ENCODE measurements at places on chromosomes 2 and 18. TPM values are rescaled to one million over a fixed set of nuclear protein-coding genes. Genes with fewer than 3 reads are reported as not detected.

EGR4 gene
- total RNA-seq, result 0.15 TPM

ABCG8 gene
- not detected for total RNA-seq

LRPPRC gene
- total RNA-seq, result 135 TPM

GRCh38 chr2:174334278-174334715, 457 bp upstream of the SP9 start:
- peaks cover 99% of the 10 kb centered on the region for H3K27me3 ChIP-seq
- DNase-seq, result peak; percentile 70
- no peak overlapping the region for H3K27ac ChIP-seq

DNA sequence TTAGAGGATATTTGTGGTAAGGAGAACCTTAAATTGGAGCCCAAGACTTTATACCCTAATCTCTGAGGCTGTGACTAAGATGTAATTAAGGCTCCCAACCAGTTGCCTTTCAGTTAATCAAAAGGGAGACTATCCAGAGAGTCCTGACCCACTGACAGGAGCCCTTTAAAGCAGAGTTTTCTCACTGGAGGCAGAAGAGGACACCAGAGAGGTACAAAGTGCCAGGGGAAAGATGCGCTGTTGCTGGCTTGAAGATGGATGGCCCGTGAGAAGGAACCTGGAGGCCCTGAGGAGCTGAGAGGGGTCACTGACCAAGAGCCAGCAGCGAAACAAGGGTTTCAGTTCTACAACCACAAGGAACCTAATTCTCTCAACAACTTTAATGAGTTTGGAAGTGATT, 137.3 kb downstream of the TMEM131 start:
- peak; percentile 56 for DNase-seq
- H3K27me3 ChIP-seq, result no peaks in the 10 kb centered on the region
- no peak overlapping the region for H3K27ac ChIP-seq
- H3K36me3 ChIP-seq, result peaks cover 26% of the 10 kb centered on the region

DNA sequence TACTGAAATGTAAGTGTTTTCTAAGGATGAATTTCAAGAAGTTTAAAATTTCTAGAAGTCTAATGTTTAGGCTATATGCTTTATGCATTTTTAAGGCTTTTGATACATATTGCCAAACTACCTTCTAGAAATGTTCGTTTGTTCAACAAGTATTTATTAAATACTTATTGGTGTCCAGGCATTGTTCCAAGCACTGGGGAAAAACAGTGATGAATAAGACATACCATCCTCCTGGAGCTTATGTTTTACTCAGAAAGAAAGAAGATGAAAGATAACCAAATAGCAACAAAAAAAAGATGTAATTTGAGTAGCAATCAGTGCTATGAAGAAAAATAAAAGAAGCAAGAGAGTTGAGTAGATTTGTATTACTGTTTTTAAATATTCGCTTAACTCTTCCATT, 692.9 kb downstream of the SLC4A3 start:
- H3K27ac ChIP-seq, result no peak overlapping the region
- no peaks in the 10 kb centered on the region for H3K27me3 ChIP-seq
- H3K4me3 ChIP-seq, result no peak overlapping the region
- no peaks in the 10 kb centered on the region for H3K4me1 ChIP-seq

DNA sequence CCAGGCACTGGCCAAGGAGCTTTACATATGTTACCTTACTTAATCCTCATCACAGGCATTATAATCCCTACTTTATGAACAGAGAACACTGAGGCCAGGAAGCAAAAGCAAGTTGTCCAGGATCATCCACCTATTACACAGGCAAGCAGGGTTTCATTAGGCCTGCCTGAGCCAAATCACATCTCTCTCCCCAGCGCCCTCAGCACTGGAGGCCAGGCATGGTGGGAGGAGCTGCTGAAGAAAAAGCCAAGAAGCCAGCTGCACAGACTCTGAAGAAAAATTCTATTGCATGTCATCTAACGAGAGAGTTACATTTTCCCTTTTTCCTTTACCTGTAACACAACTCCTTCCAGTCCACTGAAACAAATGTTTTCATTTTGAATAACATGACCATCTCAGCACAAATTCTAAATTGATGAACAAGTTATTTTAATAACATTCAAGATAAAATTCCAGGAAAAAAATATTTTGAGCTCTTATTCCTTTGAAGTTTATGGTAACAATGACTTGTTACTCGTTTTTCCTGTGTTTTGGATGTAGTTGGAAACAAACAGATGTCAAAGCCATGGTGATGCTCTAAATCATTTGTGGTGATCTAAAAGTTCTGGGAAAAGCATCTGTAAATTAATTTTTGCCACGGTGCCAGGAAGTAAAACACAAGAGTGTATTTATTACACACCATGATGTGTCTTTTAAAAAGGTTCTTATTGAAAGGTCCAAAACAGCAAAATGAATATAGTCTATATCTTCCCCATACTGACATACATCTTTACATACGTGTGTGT, 139.0 kb upstream of the ITGB6 start:
- no peaks in the 10 kb centered on the region for H3K27me3 ChIP-seq
- no peak overlapping the region for H3K4me3 ChIP-seq
- peak; percentile 58 for DNase-seq
